ENCODE measurements at places on chromosomes 13 and 19.

DNA sequence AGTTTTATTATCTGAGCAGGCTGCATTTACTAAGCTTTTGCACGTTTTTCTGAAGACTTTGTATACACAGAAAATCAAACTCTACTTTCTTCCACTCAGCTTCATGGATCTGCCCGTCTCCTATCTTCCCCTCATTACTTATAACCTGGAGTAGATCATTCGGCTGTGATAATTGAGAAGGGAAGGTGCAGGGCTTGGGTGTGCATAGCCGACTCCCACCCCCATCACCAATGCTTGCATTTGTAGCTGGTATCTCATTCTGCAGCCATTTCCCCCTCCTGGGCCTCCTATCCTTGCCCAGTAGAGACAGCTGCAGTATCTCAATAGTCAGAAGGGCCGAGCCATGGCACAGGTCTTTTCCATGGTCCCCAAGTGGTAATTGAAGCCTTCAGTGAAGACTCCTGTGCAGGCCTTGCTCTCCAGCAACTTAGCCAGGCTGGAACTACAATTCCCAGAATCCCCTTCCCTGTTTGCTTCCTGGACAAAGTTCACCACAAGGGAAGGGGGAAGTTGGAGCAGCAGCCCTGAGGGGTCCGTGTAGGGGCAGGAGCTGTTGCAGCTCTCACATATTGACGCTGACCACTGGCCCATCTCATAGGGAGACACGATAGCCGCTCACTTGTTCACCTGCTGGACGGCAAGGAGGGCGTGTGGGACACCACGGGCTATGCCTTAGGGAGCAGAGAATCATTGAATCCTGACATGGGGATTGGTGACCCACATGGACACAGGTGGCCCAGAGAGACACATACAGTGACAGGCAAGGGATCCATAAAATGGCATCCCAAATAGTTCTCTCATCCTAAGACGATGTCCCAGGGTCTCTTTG, 2.1 kb upstream of the SIGLEC8 start:
- peak; percentile 12 for DNase-seq

DNA sequence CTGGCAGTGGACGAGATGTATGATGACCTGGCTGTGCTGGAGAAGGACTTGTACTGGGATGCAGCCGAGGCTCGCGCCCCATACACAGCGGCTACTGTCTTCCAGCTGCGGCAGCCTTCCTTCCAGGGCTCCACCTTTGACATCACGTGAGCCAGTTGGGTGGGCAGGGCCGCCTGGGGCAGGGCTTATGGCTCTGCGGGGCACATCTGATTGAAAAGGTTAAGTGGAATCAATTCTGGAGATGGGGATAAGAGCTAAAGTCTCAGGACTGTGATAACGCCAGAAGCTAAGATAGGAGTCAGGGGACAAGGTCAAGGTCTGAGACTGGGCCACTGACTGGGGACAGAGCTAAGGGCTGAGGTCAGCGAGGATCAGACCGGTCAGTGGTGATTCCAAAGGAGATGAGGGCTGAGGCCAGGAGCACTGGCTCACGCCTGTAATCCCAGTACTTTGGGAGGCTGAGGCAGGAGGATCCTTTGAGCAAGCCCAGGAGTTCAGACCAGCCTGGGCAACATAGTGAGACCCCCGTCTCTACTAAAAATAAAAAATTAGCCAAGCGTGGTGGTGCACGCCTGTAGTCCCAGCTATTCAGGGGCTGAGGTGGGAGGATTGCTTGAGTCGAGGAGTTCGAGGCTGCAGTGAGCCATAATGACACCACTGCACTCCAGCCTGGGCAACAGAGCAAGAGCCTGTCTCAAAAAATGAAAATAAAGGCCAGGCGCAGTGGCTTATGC, 4.7 kb downstream of the BEST2 start:
- no peak for DNase-seq

DNA sequence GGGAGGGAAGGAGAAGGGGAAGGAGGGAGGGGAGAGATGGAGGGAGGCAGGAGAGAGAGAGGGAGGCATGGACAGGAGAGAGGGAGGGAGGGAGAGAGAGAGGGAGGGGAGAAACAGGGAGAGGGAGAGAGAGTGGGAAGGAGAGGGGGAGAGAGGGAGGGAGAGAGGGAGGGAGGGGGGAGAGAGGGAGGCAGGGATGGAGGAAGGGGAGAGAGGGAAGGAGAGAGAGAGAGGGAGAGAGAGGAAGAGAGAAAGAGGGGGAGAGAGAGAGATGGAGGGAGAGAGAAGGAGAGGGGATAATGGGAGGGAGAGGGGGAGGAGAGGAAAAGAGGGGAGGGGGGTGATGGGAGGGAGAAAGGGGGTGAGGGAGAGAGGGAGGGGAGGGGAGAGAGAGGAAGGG, 86.8 kb upstream of the VSTM2B start:
- DNase-seq = no peak

DNA sequence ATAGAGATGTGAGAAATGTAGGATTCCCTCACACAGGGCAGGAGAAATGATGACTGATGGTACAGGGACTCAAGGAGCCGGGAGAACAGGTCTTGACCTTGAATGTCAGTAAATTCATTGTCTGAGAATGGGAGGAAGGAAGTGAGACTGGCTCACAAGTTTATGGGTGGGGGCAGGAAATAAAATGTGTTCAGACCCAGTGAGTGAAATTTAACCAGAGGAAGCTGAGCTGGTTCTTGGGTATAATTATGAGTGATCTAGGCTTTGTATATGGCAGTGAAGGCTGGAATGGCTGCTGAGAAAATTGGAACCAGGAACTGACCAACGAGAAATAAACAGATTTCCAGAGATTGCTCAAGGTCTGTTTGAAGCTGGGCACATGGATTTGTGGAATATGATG, 6.3 kb upstream of the IGSF23 start:
- peak; percentile 69 for DNase-seq

- no peak for DNase-seq
Measured at GRCh38 chr13:110345266-110345665, 38.2 kb downstream of the COL4A2 start.

- DNase-seq = no peak
Measured at GRCh38 chr19:45952341-45952685, 21.4 kb downstream of the NOVA2 start.

GRCh38 chr13:108220041-108220440, 1.8 kb downstream of the ABHD13 start:
- no peak for DNase-seq

DNA sequence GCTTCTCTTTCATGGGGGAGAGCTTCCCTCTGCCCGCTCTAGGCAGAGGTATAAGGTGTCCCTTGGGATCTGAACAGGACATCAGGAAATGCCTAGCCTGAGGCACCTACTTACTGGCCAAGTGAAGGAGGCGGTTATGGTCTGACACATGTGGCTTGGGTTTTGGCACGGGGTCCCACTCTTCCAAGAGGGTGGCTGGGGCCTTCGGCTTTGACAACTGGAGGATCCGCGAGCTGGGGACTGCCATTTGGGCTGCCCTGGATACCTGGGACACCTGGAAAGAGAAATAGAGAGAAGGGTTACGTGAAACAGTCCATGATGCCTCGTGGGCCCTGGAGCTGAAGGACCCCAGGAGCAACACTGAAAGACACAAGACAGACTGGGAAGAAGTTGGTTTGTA, 22.4 kb upstream of the MIER2 start:
- no peak for DNase-seq

DNA sequence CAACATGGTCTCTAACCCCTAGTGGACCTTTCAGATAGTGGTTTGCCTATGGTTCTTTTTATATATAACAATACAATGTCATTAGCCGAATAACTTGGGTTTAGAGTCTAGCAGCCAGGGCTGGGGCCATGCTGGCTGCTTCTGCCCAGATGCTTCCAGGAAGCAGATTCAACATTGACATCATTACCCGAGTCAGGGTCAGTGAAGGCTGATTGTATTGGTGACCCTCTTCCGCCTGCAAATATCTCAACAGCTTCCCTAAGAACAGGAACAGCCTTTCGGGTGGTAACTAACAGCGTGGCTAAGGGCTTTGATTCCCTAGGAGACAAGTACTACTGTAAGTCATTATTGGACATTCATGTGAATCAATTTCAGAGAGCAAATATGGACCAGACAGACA, 476.4 kb downstream of the UQCRFS1 start:
- DNase-seq = no peak

DNA sequence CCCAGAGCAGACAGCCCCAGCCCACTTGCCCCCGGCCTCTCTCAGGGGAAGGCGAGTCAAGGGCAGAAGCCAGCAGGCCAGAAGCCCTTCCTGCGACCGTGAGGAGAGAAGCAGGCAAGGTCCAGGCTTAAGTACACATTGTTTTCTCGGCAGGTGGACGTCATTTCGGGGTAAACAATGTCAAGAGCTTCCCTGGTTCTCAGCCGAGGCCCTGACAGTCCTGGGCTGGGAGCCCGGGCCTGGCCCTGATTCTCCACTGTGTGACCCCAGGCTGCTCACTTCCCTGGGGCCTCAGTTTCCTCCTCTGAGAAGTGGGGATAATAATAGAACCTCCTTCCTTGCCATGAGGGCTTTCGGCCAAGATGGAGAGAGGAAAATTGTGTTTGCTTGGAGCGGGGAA, 19.4 kb downstream of the PLVAP start:
- no peak for DNase-seq

DNA sequence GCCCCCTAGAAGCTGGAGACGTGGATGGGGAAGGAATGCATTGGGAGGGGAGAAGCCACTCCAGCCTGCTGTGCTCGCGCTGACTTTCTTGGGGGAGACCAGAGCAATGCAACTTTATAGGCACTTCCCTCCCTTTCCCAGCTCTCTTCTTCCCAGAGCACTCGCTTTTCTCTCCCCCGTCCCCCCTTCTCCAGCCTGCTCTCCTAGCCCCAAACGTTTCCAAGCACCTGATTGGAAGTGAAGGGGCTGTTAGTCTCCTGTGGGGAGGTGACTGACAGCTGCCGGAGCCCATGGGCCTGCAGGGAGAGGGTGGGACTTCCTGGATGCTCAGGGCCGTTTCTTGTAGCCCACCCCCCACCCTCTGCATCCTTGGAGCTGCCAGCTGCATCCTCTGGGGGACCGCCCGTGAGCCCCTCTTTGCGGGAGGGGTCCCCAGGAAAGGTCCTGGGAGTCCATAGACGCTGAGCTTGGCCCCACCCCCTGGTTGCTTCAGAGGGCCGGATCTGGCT, 2.5 kb downstream of the HDGFL2 start:
- peak; percentile 67 for DNase-seq

- DNase-seq = peak; percentile 66
Measured at GRCh38 chr13:86563308-86563707, 764.1 kb upstream of the SLITRK6 start.

GRCh38 chr19:4007836-4008539, 452 bp downstream of the PIAS4 start:
- DNase-seq = no peak

- DNase-seq = no peak
Measured at GRCh38 chr19:19385896-19386869, 19.3 kb upstream of the GATAD2A start.

- no peak for DNase-seq
Measured at GRCh38 chr13:94172416-94172815, 307.1 kb downstream of the DCT start.

DNA sequence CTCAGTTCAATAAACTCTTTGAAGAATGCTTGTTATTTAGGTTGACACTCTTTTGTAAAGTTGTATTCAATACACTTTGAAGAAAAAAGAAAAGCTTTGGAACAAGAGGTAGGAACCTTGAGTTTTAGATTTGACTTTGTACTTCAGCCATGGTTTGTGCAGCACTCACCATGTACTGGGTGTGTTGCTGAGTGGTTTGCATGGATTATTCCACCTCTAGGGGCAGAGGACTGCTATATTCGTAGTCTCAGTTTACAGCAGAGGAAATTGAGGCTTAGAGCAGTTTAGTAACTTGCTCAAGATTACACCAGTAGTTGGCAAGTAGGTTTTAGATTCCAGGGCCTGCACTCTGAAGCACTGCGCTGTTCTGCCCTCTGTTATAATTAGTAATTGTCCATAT, 68.8 kb downstream of the DNAJC3 start:
- DNase-seq = peak; percentile 2

GRCh38 chr19:7590256-7590655, 5.4 kb upstream of the CAMSAP3 start:
- no peak for DNase-seq

- no peak for DNase-seq
Measured at GRCh38 chr19:2243274-2244124, 5.6 kb upstream of the AMH start.

- DNase-seq = no peak
Measured at GRCh38 chr19:57282011-57282643, 1.8 kb downstream of the ZNF460 start.

DNA sequence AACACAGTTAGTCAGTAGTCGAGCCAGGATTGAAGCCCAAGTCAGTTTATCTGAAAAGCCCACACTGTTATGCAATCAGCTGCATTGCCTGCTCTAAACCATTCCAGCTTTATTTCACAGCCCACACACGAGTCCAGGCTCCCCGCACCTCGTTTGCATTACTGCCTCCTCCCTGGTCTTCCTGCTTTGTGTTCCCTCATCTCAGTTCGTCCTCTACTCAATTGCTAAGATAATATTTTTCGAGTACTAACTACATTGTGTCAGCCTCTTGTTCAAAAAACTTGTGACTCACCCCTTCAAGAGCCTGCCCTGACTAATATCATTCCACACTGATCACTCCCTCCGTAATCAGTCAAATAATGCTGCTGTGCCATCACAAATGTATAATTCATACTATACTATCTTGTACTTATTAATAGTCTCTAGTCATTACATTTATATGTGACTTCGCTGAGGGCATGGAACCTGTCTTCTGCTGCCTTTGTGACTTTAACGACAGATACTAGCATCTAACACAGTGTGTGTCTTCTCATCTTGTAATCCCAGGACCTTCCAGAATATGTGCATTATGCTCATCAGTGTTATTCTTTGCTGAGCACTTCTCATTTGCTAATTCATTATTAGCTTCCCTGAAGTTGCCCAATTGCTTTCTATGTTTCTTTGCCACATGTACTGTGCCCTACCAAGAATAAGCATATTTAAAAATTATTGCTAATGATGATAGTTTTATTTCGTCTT, 26.2 kb upstream of the WDFY2 start:
- DNase-seq = peak; percentile 84

- DNase-seq = no peak
Measured at GRCh38 chr13:112881656-112882554, 87.1 kb upstream of the MCF2L start.

DNA sequence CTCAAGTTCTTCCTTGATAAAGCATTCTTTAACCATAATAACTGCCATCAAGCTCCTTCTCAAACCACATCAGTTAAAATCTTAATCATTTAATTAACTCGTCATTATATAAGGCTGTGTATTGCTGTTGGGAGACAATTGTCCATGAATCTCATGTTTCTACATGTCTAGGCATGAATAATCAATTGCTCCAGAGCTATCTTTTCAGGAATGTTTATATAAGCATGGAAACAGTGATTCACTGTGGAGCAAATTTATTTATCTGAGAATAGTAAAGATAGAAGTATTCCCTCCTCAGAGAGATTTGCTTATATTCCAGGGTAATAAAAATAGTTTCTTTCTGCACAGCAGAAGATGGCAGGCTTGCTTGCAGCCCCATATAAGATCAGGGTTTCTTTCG, 71.1 kb downstream of the CBY2 start:
- no peak for DNase-seq

DNA sequence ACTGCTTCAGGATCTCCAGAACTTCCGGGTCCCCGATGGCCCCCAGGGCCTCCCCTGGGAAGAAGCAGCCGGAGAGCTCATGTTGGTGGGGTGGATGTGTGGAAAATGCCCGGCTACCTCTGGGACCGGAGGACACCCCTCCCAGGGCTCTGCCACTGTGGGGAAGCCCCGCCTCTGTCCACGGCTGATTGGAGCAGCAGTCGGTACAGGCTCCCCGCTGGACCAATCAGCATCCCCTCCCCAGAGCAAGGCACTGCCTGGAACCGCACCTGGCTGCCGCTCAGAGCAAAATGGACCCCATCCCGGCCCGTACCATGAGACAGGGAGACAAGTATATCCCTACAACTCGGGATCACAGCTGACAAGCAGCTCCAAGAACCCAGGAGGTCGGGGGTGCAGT, 6.4 kb downstream of the DOHH start:
- no peak for DNase-seq

GRCh38 chr13:75513271-75513670, 24.4 kb downstream of the COMMD6 start:
- DNase-seq = no peak

All from fibroblast of pulmonary artery (primary cell).